ENCODE measurements at places on chromosomes 2 and 18.

DNA sequence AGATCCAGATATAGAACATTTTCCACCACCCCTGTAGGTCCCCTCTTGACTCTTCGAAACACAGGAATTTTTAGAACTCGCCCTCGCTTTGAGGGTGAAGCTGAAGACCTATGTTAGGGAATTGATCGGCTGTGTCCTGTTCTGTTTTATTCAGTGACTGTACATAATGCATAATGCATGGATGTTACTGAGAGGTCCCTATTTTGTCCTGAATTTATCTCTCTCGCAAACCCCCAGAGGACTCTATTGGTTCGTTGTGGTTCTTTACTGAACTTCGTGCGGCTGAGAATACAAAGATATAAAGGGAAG, 431 bp upstream of the EIF5B start:
- DNase-seq = no peak

GRCh38 chr18:74832999-74833398, 235.3 kb downstream of the ZNF407 start:
- no peak for DNase-seq

- DNase-seq = no peak
These were observed 1615.2 kb upstream of the ACVR2A start for GRCh38 chr2:146229508-146230155.

DNA sequence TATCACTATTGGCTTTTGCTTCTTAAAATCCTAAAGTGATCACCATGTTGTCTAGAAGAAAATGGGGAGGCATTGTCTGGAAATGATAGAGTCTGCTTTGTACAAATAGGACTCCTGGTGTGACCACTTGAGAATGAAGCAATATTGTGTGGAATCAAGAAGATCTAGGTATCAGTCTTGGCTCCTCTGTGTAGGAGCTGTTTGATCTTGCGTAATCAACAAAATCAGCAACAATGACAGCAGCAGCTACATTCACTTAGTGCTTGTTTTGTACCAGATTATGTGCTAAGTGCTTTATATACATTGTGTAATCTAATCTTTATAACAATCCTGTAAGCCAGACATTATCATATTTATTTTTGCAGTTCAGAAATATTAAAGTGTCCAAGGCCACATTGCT, 17.8 kb downstream of the NCOA1 start:
- no peak for DNase-seq

GRCh38 chr2:60152226-60152833, 401.1 kb downstream of the BCL11A start:
- DNase-seq = peak; percentile 24

DNA sequence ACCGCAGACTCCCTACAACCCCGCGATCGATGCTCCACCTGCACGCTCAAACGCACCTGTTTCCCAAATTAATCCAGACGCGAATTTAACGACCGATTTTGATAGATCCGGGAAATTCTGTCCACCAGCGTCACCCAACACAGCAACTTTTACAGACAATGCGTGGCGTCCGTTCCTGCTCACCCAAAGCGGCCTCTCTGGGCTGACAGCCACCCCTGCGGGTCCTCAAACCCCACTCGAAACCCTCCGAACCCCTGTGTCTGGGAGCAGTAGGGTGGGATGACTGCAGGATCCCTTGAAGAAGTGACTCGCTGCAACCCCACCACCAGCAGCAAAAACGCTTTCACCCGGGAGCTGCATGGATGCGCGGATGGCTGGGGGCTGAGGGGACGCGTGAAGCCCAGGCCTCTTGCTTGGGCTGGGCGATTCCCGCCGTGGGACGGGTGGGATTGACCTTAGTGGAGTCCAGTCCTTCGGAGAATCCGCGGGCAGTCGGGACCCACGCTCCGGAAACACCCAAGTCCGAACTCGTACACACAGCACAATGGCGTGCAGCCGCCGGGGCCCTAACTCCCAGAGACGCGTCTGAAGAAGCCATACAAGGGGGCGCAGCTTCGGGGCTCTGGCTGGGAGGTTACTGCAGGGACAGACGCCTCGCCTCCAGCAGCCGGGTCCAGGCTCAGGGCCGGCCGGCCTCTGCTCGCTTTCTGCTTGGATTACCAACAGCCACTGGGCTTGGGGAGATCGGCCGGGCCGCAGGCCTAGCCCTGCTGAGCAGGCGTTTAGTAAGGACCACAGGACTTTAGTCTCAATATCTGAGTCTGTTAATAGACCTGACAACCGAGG, 31.1 kb upstream of the ATP6V1B1 start:
- DNase-seq = no peak

DNA sequence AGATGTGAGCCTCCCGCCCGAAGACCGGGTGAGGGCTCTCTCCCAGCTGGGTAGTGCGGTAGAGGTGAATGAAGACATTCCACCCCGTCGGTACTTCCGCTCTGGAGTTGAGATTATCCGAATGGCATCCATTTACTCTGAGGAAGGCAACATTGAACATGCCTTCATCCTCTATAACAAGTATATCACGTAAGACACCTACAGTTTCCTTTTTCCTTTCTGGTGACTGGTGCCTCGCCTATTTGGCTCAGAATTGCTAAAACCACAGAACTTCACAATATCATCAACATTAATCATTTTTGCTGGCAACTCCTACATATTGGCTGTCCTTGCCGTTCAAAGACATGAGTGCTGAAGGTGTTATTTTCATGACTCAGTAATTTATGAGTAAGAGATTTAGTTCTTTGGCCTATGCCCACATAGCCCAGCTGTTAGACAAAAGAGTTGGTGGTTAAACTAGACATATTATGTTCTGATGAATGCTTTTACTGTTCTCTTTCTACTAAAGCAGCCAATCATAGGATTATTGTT, 2.2 kb downstream of the STAMBP start:
- peak; percentile 56 for DNase-seq

DNA sequence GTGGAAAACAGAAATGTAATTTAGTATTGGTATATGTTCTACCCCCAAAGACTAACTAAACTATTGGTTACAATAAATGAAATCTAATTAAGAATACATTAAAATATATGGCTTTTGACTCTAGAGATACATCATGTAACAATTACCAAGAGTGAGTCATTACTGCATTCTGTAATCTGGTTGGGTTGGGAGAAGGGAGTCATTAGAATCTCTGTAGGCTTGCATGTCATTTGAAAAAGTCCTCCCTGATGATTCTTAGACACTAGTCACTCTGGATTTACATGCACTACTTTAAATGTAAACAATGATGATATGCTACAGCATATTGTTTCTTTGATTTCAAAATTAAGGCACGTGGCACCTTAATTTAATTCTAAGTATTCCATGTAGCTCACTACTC, 293.4 kb upstream of the CHST9 start:
- DNase-seq = no peak

- DNase-seq = no peak
These were observed 408.2 kb downstream of the TSN start for GRCh38 chr2:122163617-122164016.

All from CD4-positive, alpha-beta T cell treated with Interleukin-10 for 1 hour (primary cell).